ENCODE measurements at places on chromosomes 1 and 21.

- DNase-seq, result peak; percentile 63
These were observed 118.1 kb upstream of the PPP2R5A start for GRCh38 chr1:212167098-212167497.

GRCh38 chr1:156465747-156466365 is 34.7 kb downstream of the MEF2D start:
- DNase-seq, result no peak

GRCh38 chr21:34524646-34525601 is 12.9 kb upstream of the KCNE1 start:
- DNase-seq, result peak; percentile 56

DNA sequence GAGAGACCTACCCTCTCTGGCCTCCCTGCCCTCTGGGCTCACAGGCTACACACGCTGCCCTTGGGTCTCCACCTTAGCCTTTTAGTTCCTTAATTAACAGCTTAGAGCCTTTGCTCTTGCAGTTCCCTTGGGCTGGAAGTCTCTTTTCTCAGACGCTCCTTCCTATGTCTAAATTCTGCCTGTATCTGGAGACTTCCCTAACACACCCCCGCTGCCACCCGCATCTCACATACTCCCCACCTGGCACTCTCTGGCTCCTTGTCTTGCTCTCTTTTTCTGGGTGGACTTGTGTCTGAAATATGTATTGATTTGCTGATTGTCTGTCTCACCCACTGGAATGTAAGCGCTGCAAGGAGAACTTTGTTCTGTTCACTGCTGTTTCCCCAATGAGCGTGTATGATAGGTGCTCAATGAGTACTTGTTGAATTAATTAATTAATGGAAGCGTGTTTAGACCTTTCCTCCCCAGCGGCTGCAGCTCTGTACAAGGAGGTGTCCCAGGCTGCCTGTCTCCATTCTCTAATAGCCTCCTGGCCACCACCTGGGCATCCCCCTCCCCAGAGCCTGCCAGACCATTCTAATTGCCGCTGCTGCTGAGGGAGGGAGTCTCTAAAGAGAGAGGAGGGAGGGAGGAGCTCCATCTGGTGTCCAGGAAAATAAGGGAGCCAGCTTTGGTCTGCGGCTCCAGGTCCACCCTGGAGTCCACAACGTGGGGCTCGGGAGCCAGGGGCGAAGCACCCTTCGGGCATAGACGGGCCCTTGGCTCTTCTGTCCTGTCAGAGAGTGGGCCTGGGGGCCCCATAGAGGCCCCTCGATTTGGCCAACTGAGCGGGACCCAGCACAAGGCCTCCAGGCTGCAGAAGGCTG is 95.4 kb downstream of the RNF220 start:
- DNase-seq, result peak; percentile 88

DNA sequence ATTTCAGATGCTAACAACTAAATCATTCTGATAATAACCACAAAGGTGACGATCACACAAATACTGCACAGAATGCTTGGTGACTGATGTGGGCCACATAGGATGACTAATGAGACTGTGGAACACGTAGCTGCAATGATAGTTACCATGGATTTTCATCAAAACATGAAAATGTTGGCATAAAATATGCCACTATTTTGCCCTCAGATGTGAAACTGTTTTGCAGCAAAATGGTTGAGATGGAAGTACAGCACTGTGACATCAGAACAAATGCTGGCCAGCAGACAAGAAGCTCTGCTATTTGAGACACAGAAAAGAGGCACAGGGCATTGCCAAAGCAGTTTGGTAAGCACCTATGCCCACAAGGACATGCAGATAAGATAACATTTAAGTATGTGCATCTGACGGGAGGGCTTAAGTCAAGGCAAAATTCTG is 83.8 kb downstream of the NIBAN1 start:
- no peak for DNase-seq

DNA sequence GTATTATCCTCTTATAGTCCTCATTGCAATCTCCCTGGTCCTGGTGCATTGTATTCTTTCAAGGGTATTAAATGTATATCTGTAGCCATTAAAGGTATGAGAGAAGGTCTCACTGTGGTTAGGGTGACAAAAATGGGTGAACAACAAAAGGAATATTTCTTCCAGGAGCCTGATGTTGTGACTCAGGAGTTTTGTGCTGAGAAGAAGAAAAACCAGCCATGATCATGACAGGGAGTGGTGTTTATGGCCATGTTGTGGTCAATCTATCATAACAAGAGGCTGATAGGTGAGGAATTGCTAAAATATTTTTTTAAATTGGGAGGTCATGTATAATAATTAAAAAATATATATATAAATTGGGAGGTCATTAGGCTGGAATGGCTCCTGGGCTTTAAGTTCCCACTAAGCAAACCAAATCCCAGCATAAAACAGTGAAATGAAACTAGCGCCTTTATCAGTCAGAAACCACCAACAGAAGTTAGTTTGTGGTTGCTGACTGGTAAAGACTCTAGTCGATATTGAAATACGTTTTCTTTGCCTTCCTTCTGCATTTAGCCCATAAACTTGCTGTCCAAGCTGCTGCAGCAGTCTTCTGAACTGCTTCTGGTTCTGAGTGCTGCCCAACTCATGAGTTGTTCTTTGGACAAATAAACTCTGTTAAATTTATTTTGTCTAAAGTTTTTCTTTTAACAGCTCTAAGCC is 60.3 kb downstream of the TBX19 start:
- no peak for DNase-seq

DNA sequence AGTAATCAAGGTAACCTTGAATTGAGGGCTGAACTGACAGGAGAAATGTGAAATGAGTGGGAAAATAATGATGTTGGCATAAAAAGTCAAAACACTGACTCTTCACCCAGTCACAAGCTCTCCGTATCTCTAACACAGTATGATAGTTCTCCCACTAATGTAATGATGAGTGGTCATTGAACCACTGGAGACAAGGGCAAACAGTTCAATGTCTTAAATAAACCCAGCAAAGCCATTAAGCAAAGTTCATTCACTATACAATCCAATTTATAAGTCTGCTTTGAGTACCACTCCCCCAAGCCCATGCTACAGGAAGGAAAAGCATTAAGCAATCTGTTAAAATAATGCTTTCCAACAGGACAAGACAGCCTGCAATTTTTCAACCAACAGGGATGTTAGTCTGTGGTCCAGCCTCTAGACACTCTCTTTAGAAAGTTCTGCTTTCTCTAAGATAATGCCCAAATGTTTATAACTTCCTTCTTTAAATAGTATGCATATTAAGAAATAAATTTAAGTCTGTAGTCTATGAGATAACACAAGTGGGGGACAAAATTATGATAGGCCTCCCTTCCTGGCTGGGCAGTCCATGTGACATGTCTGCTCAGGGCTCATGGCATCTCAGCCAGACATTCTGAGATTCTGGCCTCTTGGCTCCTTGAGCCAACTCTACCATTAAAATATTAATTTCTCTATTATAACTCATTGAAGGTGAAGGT is 25.5 kb upstream of the DDAH1 start:
- no peak for DNase-seq

GRCh38 chr1:202934755-202935154 is 7.7 kb upstream of the KLHL12 start:
- DNase-seq, result no peak

DNA sequence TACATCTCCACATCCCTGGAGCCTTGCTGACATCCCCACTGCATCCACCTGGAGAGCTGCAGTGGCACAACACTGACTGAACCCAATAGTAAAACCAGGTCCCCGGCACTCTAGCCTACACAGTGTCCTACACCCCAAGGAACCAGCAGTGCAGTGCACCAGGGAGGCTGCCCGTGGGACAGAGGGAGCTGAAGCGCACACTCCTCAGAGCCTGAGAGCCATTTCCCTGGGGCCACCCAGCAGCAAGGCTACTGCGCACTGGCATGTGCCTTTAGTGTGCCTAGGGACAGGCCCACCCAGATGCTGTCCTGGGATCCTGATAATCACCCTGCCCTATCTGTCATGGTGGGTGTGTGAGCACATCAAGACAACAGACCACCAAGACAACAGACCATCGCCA is 31.9 kb downstream of the NSL1 start:
- DNase-seq, result no peak

DNA sequence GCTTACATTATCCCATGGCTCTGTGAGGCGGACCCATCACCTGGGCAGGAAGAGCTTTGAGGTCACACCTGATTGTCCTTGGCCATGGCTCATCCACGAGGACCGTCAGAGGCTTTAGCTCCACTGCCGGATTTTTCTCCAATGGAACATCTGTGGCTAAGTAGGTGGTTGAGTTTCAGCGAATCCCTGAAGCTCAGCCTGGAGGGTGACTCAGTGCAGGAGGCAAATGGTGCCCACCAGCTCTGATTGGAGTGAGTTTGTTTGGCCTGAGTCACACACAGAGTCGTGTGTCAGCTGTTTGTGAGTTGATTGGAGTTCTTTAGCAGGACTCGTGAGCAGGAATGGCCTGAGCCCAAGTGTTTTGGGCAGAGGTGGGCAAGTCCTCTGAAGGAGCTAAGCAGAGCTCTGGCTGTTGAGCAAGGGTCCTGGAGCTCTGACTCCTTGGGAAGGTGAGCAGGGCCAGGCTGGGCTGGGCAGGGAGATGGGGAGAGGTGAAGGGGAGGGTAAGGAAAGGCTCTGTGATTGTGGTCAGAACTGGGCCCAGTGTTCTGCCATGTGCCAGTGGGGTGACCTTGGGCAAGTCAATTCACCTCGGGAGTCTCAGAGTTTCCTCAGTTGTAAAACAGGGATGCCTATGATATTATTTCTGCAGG is 2.0 kb downstream of the SLC6A17 start:
- no peak for DNase-seq
